CD4-positive, alpha-beta T cell treated with Interferon alpha-2 for 1 hour (primary cell): ENCODE measurements at places on chromosomes 3 and 15.

DNA sequence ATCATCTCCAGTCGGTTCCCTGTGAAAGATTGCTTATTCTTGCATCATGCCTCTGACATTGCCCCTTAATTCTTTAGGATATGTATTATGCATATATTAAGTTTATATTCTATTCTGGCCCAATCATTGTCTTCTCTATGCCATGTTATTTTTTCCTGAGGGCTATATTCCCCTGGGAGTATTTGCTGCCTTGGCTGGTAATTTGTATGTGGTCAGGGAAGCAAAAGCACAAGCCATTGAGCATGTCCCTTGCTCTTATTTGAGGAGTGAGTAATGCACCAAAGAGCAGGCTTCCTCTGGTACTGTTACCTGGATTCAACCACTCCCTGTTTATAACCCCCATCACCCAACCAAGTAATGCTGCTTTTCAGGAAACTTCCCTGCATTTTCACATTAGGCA, 36.3 kb downstream of the STAC start:
- DNase-seq, result no peak

DNA sequence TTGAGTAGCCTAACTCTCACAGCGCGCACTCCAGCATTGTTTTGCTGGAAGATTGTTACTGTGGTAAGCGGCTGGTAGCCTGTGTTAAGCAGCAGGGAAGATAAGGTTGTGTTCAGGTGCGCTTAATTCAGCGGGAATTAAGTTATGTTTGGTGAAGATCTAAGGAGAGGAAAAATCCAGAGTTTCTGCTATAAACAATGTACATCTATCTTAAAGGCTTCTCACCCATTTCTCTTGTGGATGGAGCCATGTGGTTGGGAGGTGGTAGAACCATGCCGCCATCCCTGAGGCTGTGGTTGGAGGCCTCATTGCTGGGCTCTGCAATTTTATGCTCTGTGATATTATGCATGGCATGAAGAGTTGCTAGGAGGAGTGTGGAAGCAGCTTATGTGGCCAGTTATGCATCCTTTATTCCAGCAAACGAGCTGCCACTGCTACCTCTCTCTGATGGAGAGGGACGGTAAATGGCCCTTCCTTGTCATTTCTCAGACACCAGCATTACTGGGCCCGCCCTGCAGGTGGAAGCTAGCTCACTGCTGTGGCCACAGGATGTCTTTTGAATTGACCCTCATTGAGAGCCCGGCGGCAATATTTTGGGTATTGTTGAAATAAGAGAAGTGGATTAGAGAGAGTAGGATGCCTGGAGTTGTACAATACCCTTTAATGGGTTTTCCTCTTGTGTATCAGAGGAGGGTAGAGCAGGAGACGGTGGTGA, 1.3 kb downstream of the MINAR1 start:
- no peak for DNase-seq

DNA sequence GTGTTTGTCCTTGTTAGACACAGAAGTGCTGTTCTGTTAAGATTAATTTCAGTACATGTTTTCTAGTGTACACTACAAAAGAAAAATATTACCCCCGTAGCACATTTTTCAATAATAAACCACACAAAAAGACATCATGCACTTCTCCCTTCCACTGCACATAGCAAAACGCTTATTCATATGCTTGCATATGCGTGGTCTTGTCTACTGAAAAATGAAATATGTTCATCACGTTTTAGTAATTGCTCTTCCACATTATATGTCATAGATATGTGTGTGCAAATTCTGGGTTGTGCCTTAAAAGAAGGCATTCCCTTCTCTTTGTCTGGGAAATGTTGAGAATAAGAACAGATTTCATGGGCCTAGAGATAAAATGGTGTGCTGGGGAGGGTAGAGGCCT, 353.9 kb downstream of the NSUN3 start:
- no peak for DNase-seq

- DNase-seq, result no peak
These were observed 320.3 kb upstream of the TGFBR2 start for GRCh38 chr3:30286007-30286669.

GRCh38 chr3:181728470-181729340, 17.0 kb downstream of the SOX2 start:
- DNase-seq, result no peak
